ENCODE measurements at places on chromosomes 4 and X.

DNA sequence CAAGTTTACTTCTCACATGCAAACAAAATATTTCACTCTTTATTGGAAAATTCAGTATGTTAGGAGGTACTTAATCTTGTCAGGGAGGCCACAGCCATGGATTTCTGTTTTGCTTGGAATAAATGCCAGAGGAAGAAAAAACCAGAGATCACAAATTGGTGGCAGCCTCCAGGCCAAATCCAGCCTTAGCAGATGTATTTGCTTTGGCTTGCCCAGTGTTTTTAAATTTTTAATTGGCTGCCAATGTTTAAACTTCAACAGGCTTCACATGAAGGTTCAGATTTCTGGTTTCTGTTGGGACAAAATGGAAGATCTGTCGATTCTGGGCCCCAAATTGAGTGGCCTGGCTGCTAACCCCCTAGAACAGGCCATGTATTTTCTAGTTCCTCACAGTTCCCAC is 19.2 kb downstream of the YY2 start:
- no peak for DNase-seq

GRCh38 chrX:13655674-13656073 is 2.7 kb downstream of the TCEANC start:
- DNase-seq: no peak

DNA sequence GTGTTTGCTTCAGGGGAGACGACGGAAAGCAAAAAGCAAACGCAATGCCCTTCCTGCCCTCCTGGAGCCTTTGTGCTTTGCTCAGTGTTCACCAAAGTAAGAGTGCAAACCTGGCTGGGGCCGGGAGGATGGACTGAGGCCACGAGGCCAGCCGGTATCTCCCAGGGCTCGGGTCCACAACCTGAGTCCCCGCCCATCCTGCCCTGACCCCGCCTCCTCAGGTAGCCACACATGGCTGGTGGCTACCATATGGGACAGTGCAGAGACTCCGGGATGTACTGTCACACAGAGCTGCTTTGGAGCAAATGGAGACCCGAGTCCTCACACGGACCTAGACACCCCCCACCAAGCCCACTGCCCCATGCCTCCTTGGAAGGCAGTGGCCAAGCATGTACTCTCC is 4.8 kb downstream of the ATP2B3 start:
- no peak for DNase-seq

DNA sequence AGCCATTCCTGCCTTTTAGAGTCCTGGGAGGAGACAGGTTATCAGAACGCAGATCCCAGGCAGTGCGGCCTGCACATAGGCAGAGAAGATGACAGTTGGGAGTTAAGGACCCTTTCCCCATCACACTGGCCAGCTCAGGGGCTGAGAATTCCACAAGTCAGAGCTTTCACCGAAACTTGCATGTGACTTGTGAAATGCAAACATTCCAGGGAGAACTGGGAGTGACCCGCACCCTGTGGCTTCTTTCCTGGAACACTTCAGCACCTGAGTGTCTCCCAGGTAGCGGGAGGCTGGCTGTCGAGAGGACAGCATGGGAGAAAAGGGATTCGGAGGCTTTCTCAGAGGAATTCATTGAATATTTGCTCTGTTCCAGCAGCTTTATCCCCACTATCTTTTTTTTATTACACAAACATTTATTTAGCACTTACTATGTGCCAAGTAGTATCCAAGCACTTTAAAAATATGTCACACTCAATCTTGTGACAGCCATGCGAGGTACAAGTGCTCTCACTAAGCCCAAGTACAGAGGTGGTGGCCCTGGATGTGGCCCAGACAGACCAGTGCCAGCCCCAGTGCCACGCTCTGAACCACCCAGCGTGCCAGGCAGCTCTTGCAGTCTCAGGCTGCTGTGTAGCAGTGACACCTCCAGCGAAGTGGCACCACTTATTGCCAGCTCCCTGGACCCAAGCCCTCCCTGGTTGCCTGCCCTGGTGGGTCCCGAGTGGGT is 100.5 kb downstream of the PHKA2 start:
- DNase-seq: no peak

DNA sequence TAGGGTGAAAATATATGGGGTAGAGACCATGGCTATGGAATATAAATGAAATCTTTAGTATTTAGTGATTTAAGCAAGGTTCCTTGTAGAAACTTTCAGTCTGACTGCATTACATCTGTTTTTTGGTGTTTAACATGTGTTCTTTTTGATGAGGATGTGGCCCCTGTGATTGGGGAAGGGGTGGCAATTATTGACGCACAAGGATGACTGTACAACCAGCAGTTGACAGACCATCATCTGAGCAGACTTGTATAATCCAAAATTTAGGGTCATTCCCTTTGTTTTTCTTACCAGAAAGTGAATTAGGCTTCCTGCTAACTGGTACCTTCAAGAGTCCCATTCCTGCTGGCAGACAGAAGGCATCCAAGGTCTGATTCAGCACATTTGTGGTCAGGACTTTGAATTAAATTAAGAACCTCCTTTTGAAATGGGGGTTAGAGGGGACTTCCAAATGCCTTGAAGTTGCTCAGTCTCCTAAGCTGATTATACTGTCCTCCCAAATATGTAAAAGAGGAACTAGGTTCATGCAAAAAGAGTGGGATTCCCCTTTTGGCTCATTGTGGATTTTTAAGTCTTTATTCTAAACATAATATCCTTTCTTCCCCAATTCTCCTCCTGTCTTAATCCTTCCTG is 112.4 kb upstream of the CXCL13 start:
- DNase-seq: peak; percentile 38

DNA sequence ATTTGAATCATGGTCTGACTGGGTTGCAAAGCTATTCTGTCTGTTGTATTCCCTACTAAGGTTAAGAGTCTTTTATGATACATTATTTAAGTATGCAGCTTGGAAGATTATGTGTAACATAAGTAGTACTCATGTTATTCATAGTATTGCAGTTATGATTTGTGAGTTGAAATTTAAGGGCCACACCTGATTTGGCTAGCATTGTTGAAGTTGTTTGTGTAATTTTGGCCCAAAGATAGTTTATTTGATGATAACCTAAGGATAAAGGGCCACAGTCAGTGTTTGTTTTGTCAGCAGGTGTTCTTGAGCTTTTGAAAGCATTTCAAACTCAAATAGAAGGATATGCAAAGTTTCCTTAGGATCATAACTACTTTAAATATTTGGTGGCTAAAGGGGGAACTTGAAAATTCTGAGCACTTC is 38.9 kb downstream of the NUDT9 start:
- no peak for DNase-seq

DNA sequence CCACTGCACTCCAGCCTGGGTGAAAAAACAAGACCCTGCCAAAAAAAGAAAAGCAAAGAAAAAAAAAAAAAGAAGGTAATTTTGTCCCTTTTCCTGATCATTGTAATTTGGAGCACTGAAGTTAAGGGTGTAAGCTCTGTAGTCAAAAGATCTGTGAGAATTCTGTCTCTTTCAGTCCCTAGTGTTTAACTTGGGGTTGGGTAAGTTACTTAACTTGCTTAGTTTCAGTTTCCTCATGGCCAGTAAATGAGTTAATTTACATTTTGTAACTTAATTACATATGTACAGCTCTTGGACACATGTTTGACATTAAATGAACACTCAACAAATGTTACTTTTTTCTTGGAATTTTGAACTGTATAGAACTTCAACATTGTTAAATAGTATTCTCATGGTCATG is 10.9 kb upstream of the UBE2K start:
- no peak for DNase-seq

- DNase-seq: no peak
Measured at GRCh38 chrX:112247714-112248113, 165.1 kb upstream of the TRPC5 start.

DNA sequence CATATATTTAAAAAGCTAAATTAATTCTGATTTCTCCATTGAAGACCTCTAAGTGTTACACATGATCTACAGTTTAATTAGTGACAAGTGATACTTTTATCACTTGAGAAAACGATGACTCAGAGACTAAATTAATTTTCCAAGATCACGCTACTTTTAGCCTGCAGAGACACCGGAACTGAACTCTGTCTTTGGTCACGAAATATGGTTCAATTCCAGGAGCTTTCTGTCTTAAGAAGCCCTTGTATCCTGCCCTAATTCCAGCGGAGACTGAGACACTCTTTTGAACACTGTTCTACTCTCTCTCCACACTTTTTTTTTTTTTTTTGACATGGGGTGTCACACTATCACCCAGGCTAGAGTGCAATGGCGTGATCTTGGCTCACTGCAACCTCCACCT is 63.6 kb downstream of the IRF2 start:
- no peak for DNase-seq

DNA sequence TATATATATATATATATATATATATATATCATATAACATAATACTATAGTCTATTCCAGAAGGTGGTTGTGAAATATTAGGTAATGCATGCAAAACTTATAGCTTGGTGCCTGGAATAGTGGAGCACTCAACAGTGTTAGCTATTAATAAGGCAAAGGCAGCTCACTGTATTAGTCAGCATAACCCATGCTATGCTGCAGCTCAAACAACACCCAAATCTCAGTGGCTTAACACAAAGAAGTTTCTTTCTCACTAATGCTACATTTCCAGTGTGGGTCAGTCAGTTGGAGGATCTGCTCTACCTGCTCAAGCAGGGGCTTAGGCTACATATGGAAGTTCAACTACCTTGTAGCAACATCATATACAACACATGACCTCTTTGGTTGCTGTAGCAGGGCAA is 5.2 kb upstream of the RPGR start:
- DNase-seq: no peak

DNA sequence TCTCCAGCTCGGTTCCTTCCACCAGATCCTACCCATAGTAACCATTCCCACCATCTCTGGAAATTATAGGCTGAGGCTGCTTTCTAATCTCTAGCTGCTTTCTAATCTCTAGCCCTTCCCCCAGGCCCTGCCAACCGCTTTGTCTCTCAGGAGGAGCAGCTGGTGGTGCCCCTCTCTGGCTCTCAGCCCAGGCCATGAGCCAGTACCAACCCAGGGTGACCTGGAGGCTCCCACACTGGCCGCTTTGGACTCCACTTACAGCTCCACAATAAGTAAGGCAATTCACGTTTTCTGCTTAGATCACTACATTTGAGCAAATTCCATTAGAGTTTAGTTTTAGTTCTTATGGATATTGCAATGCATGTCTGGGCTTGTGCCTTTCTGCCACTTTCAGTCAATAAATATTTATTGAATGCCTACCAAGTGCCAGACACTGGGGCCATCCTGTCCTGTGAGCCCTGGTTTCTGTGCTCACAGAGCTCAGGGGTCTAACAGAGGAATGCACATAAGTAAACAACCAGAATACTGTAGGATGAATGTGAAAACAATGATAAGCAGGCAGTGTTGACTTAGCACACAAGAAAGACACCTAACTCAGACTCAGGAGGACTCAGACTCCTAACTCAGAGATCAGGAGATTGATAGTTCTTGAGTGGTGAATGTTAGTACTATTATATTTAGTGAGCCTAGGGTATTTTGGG is 38.9 kb downstream of the SMC1A start:
- DNase-seq: no peak

GRCh38 chrX:50475208-50475607 is 4.6 kb upstream of the DGKK start:
- no peak for DNase-seq

DNA sequence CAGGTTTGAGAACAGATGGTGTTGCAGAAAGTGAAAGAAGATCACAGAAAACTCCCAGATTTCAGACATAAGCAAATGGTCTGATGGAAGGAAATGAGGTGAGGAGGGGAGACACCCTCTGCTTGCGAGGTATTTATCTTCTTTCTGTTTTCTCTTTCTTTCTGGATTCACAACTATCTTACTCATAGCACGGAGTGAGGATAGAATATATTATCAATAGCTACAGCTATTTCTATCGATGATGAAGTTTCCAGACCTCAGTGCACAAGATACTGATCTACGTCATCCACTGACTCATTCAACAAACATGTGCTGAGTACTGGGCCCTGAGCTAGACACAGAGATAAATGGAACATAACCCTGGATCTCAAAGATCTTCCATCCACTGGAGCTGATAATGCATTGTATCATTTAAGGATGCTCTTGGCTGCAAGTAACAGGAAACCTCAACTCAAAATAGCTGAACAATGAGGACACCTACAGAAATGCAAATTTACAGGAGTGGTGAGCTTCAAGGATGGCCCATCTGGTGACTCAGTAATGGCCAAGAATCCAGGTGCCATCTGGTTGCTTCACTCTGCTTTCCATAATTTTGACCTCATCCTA is 21.2 kb downstream of the SLC2A9 start:
- DNase-seq: no peak

GRCh38 chr4:2338754-2339457 is 77.0 kb upstream of the MXD4 start:
- no peak for DNase-seq

- no peak for DNase-seq
Measured at GRCh38 chrX:19342331-19342906, 1.3 kb upstream of the PDHA1 start.

DNA sequence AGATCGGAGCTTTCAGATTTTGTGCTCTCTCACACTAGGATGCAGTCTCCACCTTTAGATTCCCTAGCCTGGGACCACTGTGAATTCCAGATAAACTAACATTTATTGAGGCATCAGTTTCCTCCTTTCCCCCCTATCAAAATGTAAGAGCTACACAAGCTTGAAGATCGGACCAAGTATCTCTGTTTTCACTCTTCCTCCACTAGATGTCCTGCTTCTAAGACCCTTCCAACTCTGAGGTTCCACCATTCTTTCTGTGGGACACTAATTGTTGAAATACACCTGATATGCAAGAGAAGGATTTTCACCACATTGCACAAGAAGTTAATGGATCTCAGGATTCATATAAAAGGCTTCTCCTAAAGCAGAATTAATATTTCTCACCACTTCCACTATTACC is 43.0 kb upstream of the PHOX2B start:
- DNase-seq: no peak

- no peak for DNase-seq
Measured at GRCh38 chr4:1321486-1321885, 25.5 kb upstream of the UVSSA start.

DNA sequence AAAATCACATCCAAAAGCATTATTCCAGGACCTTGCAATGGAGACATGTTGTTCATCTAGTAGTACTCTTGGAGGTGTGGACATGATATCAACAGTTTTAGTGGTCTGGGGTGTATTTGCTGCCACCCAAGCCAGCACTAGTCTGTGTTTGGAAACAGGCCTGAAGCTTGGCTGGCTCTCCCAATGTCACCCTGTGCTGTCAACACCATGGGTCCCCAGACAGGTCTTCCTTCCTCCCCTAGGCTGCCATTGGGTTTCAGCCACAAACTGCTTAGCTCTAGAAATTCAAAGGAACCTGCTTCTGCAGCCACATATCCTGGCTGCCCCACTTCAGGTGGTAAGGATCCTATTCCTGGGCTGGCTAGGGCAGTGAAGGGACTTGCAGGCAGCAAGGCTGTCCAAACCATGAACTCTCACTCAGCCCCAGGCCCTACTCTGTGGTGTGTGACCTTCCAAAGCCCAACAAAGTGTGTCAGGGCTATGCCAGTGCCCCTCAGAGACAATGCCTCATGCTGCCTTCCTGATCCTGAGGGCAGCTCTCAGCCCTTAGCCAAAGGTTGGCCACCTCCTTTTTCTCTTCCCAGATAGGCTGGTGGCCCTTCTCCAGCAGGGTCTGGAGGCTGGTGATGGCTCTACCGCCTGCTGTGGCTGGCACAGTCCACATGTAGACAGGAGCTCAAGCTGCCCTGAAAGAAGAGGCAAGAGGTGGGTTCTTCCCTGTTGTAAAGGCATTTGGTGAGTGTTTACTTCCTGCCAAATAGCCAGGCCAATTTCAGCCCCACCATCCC is 18.3 kb downstream of the AMER1 start:
- DNase-seq: no peak
